ENCODE measurements at places on chromosomes 3 and 15.

DNA sequence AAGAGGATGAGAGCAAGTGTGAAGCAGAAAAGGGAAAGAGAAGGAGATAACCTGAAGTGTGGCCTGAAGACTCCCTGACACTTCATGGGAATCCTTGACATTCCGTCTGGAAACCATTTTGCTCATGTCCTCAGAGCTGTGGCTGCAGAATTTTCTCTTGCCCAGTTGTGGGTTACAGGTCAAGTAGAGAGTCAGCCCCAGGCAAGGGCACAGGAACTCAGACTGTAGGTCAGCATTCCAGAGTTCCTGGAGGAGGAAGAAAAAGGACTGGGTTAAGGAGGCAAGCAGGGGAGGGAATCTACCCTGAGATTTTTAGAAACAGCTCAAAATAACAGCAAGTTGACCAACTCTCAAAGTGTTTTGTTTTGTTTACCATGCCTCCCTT lies 4.1 kb upstream of the THSD4 start:
- DNase-seq = no peak

GRCh38 chr3:80769683-80770082 lies 991.8 kb downstream of the GBE1 start:
- no peak for DNase-seq

DNA sequence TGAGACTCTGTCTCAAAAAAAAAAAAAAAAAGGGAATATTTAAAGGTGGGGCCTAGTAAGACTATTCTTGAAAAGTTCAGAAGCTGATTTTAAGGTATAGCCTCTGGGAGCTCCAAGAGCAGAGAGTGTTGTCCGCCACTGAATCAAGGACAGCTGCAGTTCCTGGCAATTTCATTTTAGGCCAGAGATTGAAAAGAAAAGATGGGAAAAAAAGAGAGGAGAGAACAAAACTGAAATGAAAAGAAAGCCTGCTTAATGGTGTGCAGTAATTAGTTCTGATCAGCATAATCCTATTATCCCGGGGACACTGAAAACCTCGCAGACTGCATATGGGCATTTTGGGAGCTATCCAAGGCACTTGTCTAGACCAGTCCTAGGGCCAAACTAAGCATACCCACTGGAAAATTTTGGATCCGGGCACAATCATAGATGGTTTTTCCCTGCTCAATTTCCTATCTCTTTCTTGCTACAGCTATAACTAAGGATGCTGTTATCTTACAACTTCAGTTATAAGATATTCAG lies 43.2 kb downstream of the EHHADH start:
- DNase-seq = no peak

DNA sequence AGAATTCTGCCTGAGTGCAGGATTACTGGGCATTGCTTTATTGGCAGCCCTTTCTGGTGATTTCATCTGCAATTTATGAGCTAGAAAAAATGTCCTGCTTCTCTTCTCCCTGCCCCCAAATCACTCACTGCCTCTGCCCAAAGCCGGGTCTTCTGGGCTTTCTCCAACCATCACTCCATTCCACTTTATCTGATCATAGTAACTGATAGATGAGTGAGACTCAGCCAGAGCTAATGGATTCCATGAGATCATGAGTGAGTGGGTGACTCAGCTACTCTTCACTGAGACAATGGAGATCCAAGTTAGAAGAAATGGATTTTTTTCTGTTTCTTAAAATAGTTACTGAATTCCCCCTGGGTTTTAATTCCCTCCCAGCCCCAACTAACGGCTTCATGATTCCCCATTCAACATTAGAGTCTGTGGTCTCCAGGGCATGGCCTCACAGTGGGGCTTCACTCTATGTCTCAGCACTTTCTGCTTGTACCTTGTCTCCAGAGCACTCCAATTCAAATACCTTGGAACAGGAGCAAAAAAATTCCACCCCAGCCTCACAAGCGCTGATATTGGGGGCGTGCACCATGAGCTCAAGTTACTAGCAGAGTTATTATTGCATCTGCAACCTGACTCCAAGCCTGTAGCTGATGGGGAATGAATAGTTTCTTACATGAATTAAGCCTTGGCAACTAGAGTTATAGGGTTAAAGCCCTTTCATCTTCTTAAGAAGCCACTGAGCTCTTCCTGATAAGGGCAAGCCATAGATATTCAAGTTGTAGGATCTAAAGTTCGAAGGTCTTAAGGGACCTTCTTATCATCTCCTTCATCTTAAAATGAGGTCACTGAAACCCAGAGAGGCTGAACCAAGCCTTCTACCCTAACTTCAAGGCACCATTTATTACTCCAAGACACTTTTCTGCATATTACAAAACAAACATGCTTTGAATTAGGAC lies 85.9 kb downstream of the AGBL1 start:
- DNase-seq = no peak

DNA sequence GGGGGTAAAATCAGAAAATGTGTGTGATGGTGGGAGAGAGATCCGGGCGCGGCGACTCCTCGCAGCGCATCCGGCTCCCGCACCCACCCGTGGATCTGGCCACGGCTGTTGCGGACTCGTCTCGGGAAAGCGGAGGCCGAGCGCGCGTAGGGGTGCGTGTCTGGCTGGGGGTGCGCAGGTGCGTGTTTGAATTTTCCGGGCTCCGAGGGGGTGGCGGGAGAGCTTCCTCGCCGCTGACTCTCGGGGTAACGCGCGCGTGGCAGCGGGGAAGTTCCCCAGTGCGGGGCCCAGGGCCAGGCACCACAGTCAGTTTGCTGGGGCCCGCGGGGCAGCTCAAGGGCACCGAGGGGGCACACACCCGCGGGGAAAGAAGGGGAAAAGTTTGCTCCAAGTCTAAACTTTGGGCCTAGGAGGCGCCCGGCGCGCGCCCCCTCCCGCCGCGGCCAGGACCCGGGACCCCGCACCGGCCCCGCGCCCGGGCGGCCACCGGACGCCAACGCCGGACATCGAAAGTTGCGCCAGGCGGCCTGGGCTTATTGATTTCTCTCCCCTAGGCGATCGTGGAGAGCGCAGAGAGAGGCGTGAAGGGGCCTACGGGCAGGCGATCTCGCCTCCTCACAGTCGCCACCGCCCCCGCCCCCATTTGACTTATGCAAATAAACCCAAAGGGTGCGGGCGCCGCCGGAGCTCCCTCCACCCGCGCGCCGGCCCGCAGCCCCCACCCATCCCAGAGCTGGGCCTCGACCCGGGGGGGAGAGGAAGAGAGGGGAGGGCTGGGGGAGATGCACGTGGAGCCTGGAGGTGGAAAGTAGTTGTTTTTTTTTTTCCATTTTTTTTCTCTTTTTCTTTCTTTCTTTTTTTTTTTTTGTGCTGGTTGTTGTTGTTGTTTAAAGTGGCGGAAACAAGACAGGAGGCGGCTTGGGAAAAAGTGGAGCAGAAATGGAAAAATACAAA lies 639 bp downstream of the FOXP1 start:
- peak; percentile 24 for DNase-seq

GRCh38 chr3:13007251-13007941 lies 65.8 kb downstream of the IQSEC1 start:
- no peak for DNase-seq

DNA sequence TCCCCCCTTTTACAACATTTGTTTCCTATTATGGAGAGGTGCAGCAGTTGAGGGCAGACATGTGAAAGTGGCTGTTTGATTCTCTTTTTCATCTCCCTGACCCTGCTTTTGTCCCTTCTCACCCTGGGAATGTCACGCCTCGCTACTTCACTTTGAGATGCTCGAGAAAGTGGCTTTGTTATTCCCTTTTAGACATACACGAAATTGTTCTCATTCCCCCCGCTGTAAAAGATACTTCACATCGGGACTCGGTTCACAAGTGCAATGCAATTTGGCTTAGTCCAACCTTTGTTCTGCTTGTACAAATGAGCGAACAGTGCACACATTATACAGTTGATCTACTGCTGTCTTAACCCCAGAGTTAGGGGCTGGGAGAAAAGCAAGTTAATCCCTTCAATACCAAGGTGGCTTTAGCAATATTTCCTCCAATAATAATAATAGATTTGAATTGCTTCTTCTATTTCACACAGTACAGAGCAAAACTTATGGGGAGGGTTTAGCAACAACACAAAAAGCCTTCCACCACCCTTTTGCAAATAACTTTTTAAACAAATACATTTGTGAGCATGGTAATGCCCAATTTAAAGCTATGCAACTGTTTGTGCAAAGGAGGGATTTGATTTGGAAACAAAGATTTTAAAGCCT lies 5.7 kb upstream of the FOXB1 start:
- no peak for DNase-seq

- DNase-seq = no peak
These were observed 52.2 kb downstream of the TP53BP1 start for GRCh38 chr15:43440721-43441281.

DNA sequence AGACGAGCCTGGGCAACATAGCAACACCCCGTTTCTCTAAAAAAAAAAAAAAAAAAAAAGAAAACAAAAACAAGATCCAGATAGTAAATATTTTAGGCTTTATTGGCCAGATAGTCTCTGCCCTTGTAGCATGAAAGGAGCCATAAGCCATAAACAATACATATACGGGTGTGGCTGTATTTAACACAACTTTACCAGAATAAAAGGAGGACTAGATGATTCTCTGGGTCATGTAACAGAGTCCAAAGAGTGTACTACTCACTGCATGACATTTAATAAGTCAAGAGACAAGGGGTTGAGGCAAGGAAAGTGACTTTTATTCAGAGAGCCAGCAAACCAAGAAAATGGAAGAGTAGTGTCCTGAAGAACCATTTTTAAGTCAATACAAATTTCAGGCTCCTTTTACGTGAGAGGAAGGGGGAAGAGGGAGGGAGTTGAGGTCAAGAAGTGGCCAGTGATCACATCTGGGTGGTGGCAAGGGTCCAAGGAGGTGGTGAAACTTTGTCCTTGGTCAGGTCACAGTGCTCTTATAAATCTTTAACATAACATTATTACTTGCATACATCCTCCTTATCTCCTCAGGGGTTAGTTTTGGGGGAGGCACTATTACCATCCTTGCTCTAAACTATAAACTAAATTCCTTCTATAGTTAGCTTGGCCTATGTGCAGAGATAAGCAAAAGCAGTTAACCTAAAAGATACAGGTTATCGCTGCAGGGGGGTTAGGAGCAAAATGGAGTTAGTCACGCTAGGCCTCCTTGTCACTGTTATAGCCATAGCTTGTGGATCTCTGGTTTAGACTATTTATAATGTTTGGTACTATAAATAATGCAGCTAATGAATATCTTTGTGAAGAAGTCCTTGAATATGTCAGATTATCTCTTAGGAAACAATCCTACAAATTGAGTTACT lies 46.1 kb downstream of the METTL6 start:
- no peak for DNase-seq

Measured in T-helper 22 cell (primary cell).